ENCODE measurements at places on chromosomes 12 and 14.

- no peak for DNase-seq
Measured at GRCh38 chr14:50926851-50927386, 17.4 kb downstream of the PYGL start.

DNA sequence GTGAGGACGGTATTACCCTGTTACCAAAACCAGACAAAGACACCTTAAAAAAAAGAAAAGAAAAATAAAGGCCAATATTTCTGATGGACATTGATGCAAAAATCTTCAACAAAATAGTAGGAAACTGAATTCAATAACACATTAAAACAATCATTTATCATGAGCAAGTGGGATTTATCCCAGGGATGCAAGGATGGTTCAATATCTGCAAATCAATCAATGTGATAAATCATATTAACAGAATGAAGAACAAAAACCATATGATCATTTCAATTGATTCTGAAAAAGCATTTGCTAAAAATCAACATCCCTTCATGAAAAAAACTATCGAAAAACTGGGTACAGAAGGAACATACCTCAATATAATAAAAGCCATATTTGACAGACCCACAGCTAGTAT, 32.3 kb upstream of the ATP2B1 start:
- no peak for DNase-seq

- no peak for DNase-seq
Measured at GRCh38 chr12:92297932-92298696, 152.5 kb upstream of the BTG1 start.

DNA sequence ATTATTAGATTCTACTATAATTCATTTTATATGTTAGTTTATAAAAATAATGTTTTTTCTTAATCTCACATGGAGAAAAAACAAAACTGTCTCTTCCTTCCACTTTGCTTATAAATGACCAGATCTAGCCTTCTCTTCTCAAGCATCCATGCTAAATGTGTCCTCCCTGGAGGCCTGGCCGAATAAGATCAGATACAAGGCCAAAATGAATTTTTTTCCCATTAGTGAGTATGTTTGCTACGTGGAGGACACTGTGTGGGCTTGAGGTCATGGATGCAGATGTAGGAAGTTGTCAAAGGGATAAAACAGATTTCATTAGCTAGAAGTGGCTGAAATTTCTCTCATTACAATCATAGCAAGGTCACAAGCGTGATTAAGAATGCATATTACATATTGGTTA, 1244.9 kb upstream of the SEL1L start:
- no peak for DNase-seq

- peak; percentile 52 for DNase-seq
Measured at GRCh38 chr14:73829526-73830431, 21.9 kb upstream of the PTGR2 start.

- no peak for DNase-seq
Measured at GRCh38 chr12:62749586-62749985, 185.4 kb downstream of the PPM1H start.

- DNase-seq = no peak
Measured at GRCh38 chr12:126719912-126720705, 1546.9 kb upstream of the TMEM132C start.

- DNase-seq = no peak
Measured at GRCh38 chr14:32404784-32405573, 75.9 kb downstream of the AKAP6 start.

DNA sequence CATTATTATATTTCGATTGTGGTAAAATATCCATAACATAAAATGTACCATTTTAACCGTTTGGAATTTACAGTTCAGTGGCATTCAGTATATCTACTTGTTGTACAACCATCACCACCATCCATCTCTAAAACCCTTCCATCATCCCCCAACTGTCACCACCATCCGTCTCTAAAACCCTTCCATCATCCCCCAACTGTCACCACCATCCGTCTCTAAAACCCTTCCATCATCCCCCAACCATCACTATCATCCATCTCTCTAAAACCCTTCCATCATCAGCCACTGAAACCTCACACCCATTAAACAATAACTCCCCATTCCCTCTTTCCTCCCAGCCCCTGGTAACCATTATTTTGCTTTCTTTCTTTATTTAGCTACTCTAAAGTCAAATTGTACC, 144.2 kb upstream of the EEA1 start:
- DNase-seq = no peak

GRCh38 chr14:74511966-74512830, 18.6 kb downstream of the ISCA2 start:
- DNase-seq = no peak

- DNase-seq = no peak
Measured at GRCh38 chr12:95118138-95118787, 44.8 kb upstream of the NR2C1 start.

GRCh38 chr12:107441665-107442300, 243.8 kb upstream of the PWP1 start:
- no peak for DNase-seq

DNA sequence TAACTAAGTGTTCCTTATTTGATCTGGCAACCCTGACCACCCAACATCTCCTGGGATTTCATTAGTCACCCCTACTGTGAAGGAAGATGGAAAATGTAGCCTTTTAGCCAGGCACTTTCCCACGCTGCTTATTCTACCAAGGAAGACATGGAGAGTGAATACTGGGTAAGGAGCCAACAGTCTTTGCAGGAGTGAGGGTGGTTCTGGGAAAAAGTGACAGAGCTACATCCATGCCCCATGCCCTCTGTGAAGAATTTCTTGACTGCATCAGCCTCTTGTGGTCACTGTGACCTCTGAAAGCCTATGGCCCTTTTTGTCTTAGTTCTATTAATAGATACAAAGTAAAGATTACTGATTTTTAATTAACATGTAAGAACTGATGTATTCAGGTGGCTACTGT, 196.0 kb upstream of the EEA1 start:
- DNase-seq = no peak

DNA sequence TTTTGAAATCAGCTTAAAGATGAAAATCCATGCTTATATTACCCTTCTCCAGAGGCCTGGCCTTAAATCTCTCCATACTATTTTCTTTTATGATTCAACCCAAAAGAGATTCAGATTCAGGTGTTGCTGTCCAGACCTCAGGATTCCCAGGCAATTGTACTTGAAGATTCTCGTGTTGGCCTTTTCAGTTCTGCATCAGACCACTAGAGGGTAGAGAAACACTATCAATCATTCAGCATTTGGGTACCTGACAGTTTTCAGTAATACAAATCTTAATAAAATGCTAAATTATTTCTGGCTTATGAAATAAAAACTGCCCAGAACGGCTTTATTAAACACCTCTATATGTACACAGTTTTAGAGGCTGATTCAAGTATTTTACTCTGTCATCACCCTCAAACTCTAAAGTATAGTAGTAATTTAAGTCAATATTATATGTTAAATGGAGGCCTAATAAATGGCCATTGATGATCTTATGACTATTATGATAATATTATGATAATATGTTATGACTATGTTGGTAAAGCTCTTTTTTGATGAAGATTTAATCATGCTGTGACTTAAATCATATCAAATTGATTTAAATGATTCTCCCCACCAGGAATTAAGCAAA, 301.1 kb downstream of the DUSP6 start:
- DNase-seq = no peak

- DNase-seq = no peak
Measured at GRCh38 chr14:101927859-101928258, 36.5 kb upstream of the DYNC1H1 start.

- no peak for DNase-seq
Measured at GRCh38 chr12:65594409-65594808, 229.9 kb upstream of the HMGA2 start.

DNA sequence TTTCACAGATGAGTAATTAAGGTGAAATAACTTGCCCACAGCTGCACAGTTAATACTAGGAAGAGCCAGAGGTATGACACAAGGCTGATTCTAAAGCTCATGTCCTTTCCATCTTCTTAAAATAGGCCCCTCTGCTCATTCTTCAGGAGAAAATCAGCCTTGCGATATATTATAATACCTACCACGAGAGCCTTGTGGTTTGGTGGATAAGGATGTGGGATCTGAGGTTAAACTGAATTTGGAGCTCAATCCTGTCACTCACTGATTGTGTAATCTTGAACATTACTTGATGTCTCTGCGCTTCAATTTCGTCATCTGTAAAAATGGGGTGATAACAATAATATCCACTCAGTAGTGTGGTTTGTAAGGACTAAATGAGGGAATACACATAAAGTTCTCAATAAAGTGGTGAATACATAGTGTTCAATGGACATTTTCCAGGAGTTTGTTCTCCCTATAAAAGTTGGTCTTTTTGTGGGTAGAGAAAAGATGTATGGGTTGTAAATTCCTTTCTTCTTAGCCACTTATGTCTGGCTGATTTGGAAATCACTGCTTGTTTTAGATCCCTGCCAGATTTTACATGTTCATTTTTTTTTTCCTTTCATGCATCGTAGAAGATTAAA, 25.1 kb upstream of the ATP2B1 start:
- DNase-seq = peak; percentile 22

DNA sequence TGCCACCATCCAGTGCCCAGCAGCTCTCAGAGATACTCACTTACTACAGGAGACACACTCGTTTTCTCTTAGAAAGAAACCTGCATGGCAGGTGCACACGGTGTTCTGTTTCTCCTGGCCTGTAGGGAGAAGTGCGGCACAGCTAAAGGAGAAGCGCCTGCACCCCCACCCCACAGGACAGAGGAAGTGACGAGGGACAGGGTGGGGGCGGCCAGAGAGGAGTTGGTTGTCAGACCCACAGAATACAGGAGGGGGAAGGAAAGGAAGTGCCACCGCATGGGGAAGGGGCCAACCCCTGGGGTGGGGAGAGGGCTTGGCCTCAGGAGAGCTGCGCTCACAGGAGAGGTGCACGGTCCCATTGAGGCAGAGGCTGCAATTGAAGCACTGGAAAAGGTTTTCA, 8.8 kb downstream of the TNFRSF1A start:
- DNase-seq = peak; percentile 59

GRCh38 chr14:86104691-86105265, 574.8 kb downstream of the FLRT2 start:
- no peak for DNase-seq

GRCh38 chr14:22493753-22494152, 95.3 kb downstream of the DAD1 start:
- DNase-seq = no peak
